Small intestine (tissue), 16 donors: ENCODE measurements at places on chromosomes 12 and 14.

DNA sequence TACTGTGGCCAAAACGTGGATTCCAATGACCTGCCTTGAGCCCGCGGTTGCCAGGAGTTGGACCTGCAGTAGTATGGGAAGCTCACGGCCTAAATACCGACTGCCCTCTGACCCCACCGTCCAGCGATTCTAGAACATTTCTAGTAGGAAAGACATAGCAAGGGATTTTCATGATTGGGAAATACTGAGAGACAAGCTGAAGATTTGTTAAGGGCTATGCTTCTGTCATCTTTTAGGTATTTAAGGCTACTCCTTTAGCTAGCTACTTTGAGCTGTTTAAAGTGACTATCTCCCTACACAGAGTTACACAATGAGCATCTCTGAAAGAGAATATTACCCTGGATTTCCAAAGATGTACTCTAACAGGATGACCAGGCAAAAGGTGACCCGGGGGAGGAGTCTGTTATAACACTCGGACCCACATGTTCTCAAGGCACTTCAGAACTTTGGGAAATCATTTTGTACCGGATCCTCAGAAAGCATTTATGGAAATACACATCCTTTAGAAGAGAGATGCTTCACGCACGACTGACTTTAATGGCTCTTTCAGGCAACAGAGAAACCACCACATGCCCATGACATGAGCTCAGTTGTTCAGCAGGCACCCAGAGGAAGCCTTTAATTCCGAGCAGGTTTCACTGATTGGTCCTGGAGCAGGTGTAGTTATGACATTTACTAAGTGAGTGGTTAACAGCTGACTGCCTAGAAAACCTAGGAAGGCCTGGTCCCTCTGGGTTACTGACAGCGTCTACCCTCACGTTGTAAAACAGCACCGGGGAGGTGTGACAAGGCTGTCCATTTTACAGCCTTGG lies 4.2 kb downstream of the BAG5 start:
- DNase-seq: no peak

GRCh38 chr12:124617615-124618014 lies 50.2 kb upstream of the NCOR2 start:
- no peak for DNase-seq

- DNase-seq: no peak
Measured at GRCh38 chr14:22305607-22306006, 283.4 kb downstream of the DAD1 start.

- DNase-seq: no peak
Measured at GRCh38 chr12:89552376-89552775, 26.5 kb upstream of the POC1B start.

- DNase-seq: no peak
Measured at GRCh38 chr14:58762629-58763028, 124.9 kb downstream of the DACT1 start.

GRCh38 chr14:61503167-61503801 lies 181.9 kb downstream of the PRKCH start:
- DNase-seq: no peak

DNA sequence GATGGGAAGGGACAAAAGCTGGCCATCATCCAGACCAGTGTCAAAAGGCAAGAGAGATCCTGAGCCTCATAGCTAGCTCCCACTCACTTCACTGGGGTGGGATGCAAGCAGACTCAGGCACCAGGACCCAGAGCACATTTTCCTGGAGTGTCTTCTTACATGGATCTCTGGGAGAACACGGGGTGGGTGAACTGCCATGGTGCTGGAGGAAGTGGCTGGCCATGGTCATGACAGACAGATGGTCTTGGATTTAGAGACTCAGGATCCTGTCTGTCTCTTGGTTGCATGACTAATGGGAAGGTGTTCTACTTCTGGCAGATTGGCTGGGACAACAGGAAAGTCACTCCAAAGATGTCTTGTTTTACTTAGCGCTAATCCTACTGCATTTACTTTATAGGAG lies 311.5 kb downstream of the ATP23 start:
- DNase-seq: no peak

DNA sequence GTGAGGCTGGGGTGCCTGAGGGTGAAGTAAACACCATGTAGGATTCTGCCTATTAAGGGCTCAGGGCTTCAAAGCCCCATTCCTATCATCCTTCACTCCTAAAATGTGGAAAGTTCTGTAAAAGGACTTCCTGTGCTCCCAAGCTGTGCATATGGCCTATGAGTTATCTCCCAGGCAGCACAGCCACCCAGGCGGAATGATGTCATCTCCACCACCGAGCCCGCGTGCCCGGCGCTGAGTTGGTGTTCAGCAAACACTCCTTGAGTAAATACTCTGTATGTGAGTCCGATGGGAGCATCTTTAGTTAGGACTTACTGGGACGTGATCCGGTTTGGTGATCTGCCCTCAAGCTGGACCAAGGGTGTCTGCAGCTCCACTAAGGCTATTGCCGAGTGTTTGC lies 437.3 kb downstream of the MED13L start:
- DNase-seq: no peak

GRCh38 chr14:22471545-22472121 lies 117.4 kb downstream of the DAD1 start:
- DNase-seq: peak; percentile 58

GRCh38 chr12:104547235-104547634 lies 90.5 kb downstream of the CHST11 start:
- no peak for DNase-seq
